ENCODE measurements at places on chromosomes 5 and 9. TPM values are rescaled to one million over a fixed set of nuclear protein-coding genes. Genes with fewer than 3 reads are reported as not detected.

DNA sequence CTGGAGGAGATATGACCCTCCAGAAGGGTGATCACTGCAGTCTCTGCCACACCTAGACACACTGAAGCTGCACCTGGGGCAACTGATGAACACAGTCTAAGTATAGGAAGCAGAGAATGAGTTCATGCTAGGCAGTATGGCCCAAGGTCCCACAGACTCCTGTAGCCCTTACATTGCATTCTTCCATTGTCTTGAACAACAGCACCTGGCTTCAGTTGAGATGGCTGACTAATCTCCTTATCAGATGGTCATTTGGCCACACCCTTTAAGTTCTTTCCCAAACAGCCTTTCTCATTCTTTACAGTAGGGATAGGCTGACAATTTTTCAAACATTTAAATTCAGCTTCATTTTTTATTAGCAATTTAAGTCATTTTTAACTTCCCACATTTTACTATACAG, 23.1 kb downstream of the CENPK start:
- no peak for DNase-seq
- H3K27ac ChIP-seq, result no peak overlapping the region
- no peak overlapping the region for H3K4me3 ChIP-seq
- H3K4me1 ChIP-seq, result no peaks in the 10 kb centered on the region
- peaks cover 11% of the 10 kb centered on the region for H3K36me3 ChIP-seq

DNA sequence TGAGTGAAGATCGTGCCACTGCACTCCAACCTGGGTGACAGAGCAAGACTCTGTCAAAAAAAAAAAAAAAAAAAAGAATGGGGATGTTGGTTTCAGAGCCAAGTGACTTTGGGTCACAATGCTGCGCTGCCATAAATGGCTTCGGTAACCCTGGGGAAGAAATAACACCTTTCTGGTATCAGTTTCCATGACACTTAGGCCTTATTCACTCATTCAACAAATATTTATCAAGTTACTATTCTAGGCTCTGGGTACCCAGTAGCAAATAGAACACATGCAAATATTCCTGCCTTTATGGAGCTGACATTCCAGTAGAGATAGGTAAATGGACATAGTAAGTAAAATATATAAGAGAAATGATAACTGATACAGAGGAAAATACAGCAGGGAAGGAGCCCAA, 454.2 kb downstream of the PDE4D start:
- H3K27me3 ChIP-seq, result no peaks in the 10 kb centered on the region
- no peak overlapping the region for H3K27ac ChIP-seq
- H3K4me1 ChIP-seq, result no peaks in the 10 kb centered on the region
- H3K4me3 ChIP-seq, result no peak overlapping the region
- no peaks in the 10 kb centered on the region for H3K36me3 ChIP-seq

GRCh38 chr5:156800929-156801328, 49.2 kb upstream of the PPP1R2B start:
- H3K4me3 ChIP-seq, result no peak overlapping the region
- no peaks in the 10 kb centered on the region for H3K27me3 ChIP-seq
- H3K27ac ChIP-seq, result no peak overlapping the region
- H3K36me3 ChIP-seq, result no peaks in the 10 kb centered on the region
- DNase-seq, result no peak

GRCh38 chr5:71976449-71976848, 130.8 kb upstream of the MAP1B start:
- DNase-seq, result no peak

DNA sequence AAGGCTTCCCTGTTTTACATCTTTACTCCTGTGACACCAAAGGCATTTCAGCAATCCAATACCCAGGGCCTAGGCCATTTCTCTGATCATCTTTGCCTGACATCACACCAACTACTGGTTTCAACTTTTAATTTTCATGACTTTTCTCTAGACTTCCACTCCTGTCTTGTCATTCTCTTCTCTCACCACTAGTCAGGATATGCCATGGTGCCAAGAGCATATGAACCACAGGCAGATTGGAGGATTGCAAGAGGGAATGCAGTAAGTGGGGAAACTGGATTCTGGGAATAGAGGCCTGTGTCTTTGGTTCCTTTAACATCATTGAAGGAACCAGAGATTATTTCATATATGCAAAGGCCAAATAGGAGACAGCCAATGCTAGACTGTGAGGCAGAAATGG, 69.3 kb downstream of the ANKRD31 start:
- no peak overlapping the region for H3K27ac ChIP-seq
- no peak for DNase-seq
- H3K4me3 ChIP-seq, result no peak overlapping the region
- no peaks in the 10 kb centered on the region for H3K27me3 ChIP-seq

- no peak overlapping the region for H3K27ac ChIP-seq
- DNase-seq, result no peak
- no peaks in the 10 kb centered on the region for H3K4me1 ChIP-seq
Observed at GRCh38 chr9:97807681-97808080, 45.3 kb upstream of the FOXE1 start.

DNA sequence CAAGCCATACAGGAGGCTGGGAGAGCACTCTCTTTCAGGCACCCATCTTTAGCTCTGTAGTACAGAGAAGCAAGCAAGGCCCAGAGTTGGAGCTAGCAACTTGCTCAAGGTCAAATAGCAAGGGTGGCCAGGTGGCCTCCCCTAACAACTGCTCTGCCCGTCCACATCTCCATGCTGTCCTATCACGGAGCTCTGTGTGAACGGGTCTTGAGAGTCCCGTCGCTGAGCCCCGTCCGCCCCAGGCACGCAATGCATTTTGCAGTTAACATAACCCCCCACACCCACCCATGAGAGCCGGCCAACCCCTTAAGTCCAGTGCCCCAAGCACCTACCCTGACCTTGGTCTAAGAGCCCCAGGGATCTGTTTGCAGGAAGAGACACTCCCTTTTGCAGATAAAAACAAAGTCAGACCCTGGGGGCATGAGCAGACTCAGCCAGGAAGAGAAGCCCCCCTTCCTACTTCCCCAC, 1.5 kb downstream of the RNF44 start:
- peaks cover 8% of the 10 kb centered on the region for H3K36me3 ChIP-seq
- no peak for DNase-seq
- peak overlapping the region; percentile 93 for H3K4me3 ChIP-seq
- peak overlapping the region; percentile 82 for H3K27ac ChIP-seq

DNA sequence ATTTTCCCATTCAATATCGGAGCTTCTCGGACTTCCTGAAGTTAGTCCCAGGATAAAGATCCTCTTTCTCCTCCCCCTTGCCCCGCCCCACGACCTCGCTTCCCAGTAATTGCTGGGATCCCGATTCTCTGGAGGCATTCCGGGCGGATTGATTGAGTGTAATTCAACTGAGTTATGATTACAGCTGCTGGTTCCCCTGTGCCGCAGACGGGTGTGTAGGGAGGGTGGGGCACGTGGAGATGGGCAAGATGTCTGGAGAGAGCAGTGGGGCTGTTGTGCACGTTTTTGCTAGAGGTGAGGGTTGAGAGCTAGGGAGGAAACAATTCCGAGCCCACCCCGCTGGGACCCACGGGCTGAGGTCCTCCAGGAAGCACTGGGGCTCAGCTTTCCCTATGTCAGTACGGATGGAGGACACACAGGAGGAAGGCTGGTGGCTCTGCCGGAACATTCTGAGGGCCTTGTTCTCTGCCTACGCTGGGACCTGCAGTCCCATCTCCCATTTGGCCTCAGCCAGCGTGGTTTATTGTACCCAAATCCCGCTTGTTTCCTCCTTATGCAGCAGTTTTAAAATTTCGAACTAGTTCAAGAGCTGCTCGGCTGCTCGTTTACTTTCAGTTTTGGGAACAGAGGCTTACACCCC, 2.4 kb upstream of the DMRT2 start:
- H3K4me1 ChIP-seq, result peaks cover 64% of the 10 kb centered on the region
- H3K36me3 ChIP-seq, result no peaks in the 10 kb centered on the region
- H3K27ac ChIP-seq, result no peak overlapping the region
- peak; percentile 14 for DNase-seq

The PKD2L2 gene
- total RNA-seq, result not detected

The EFNA5 gene
- total RNA-seq, result 2.6 TPM
